ENCODE measurements at places on chromosomes 16 and 17. TPM values are rescaled to one million over a fixed set of nuclear protein-coding genes. Genes with fewer than 3 reads are reported as not detected.

The MMP25 gene
- not detected for polyA plus RNA-seq

The PIRT gene
- not detected for polyA plus RNA-seq

The FKBP10 gene
- polyA plus RNA-seq = 487 TPM

- DNase-seq = no peak
Measured at GRCh38 chr17:13735444-13735843, 133.7 kb upstream of the HS3ST3A1 start.

DNA sequence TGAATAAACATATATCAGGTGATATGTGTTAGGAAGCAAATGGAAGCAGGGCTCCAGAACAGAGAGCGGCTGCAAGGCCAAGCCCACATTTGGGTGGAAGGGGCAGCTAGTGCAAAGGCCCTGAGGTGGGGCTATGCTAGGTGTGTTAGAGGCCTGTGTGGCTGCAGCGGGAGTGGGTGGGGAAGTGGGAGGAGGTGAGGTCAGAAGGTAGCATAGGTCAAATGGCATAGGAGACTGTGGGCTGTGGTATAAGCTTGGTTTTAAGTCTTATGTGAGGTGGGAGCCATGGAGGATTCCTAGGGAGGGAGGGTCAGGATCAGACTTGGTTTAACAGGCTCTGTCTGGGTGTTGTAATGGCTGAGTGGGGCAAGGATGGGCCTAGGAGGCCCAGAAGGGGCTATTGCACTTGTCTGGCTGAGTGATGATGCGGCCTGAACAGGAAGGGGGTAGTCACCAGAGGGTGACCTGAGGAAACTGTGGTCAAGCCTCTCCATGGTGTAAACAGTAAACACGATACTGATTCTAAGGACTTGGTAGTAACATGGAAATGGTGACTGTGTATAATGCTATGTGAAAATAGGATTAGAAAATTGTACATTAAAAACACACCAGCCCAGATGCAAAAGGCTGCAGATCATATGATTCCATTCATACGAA lies 31.1 kb downstream of the RAI1 start:
- DNase-seq = peak; percentile 80

DNA sequence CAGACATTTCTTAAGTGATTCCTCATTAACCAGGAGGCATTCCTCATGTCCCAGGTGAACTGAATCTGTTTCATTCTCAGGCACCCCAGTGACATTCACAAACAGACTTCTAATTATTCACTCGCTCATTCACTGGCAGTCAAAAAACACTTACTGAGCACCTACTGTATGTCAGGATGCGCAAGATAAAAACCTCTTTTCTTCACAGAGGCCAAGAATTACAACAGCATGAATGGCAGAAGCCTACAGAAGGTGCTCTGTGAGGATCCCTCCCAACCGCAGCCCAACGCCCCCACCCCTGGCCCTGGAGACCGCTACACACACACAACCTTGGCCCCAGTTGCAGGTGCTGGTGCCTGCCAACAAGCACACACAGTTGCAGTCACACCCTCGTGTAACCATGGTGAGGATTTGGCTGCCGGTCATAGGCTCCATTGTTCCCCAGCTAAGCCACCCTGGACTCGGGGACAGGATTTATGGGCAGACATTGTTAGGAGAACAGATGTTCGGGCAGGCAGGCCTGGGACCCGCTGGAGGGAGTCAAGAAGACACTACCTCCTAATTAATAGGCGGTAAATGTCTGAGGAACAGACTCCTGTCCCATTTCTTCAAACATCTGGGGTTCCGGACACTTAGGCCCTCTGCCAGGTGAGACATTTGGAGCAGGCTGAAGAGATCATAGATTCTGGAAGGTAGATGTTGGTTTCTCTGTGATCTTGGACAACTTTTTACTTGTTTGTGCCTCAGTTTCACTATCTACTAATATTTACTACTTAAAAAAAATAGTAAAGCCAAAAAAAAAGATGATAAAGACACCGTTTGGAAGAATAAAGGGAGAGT lies 43.2 kb downstream of the CUEDC1 start:
- no peak for DNase-seq

DNA sequence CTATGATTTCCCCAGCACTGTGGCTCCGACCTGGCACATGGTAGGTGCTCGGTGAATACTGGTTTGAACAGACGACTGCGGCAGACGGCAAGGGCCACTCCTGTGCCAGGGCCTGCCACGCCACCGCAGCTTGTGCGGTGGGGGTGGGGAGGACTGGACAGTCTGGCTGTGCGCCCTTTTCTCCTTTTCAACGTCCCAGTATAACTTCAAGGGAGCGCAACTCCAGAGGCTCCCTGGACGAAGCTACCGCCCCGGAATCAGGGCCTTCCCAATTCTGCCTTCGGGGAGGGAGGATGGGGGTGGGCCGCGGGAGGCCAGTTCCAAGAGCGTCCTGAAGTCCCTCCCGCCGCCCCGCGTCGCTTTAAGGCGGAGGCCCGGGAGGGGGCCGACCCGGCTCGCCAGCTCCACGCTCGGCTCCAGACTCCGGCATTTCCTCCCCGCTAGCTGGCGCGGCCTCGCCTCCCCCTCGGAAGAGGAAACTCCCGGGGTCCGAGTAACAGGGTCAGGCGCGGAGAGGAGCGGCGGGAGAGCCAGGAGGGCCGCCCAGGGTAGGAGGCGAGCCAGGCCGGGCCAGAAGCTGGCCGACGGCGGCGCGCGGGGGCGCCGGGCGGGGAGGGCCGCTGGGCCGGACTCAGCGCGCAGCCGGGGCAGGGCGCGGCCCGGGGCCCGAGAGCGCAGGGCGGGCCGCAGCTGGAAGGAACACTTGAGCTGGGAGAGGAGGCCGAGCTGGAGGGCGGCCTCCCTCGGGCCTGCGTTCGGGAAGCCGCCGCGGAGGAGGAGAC lies at the start of gene ITPRIPL2:
TSS of gene ITPRIPL2 (plus strand) at position 388 of the 782 bp plus-strand sequence. CDS start 498 bp downstream, outside the sequence.
- no peak for DNase-seq

GRCh38 chr17:77318491-77319210 lies 177.9 kb downstream of the SEC14L1 start:
- no peak for DNase-seq

DNA sequence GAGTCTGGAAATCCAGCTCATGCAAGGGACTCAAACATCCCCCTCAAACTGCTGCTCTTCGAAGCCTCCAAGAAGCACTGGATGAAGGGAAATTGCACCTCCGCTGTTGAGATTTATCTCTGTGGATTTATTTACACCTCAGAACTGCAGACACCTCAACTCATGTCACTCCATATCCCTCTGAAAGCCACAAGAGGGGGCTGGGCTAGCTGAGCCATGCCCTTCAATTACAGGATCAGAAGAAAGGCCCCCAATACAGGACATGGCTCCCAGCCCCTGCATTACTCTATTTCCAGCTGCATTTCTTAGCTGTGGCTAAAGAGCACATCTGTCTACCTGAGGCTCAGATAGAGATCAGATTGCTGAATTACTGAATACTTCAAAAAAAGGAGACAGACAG lies 103.1 kb upstream of the DYNLRB2 start:
- no peak for DNase-seq

GRCh38 chr17:57562184-57562698 lies 182.9 kb downstream of the CCDC182 start:
- no peak for DNase-seq

Data from AG04450 (cell line).